CD4-positive, alpha-beta T cell treated with Interleukin-1 beta for 1 hour (primary cell): ENCODE measurements at places on chromosomes 3 and 15.

DNA sequence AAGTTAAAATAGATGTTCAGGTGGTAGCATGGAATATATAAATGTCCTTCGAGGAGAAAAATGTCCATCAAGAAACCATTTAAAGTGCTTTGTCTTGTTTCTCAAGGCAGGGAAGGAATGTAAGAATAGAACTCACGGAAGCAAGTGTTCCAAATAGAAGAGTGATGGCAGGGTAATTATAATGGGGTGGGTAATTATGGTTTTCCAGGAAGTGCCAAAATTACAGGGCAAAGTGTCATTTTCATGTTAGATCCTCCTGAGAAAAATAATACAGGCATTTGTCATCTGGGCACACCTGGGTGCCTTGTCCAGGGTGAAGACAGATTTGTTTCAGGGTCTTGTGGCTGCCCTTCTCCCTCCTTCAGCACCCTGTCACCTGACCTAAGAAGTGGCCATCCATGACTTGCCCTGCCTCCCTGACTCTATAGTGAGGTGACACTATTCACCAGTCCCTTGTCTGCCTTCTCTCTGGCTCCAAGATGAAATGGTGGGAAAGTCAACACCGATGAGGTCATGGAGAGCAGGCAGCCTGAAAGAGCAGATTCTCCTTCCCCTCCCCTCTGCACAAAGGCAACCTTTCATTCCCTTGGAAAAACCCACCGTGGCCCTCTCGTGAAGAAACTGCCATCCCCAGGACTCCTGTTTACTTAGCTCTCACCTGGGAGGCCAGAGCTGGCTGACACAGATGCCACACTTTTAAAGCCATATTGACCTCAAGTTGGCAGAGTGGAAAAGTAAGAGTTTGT is 45.1 kb upstream of the AMOTL2 start:
- DNase-seq, result no peak

- DNase-seq, result no peak
Measured at GRCh38 chr15:73882761-73883419, 9.5 kb downstream of the TBC1D21 start.

DNA sequence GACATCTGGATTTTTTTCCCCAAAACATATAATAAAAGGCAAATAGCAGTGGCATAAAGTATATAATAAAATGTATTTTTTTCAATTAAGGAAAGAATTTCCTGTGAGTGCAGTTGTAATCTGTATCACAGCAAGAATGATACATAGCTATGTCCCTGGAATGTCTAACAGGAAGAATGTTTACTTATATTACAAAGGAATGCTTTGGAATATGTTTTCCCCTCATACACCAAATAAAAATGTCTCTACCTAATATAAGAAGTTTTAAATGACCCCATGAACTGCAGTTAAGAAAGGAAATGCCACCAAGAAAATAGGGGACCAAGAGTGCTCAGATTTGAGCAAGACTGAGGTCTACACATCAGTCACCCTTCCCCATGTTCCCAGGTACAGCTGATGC is 38.0 kb upstream of the ATP11B start:
- no peak for DNase-seq

- peak; percentile 63 for DNase-seq
Measured at GRCh38 chr3:51434746-51435327, 43.8 kb downstream of the RBM15B start.

GRCh38 chr15:70947351-70948335 is 55.0 kb downstream of the LRRC49 start:
- no peak for DNase-seq

DNA sequence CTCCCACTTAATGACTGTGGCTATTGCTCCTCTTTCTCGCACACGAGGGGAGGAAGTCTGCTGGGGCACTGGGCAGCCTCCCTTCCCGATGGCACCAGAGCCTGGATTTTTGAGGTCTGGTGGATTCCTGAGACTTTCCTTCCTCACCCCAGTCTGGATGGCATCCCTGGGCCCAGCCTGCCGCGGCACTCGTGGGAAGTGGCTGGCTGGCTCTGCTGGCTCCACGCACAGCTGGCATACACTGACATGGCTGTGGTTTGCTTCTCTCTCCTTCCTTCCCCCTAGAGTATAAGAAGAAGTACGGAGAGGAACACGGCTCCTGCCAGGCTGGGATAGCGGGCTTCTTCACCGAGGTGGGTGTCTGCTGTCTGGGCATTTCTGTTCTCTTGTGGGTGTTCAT is 319.8 kb upstream of the LRRFIP2 start:
- DNase-seq, result no peak

- no peak for DNase-seq
Measured at GRCh38 chr3:94460931-94461330, 398.1 kb downstream of the NSUN3 start.

DNA sequence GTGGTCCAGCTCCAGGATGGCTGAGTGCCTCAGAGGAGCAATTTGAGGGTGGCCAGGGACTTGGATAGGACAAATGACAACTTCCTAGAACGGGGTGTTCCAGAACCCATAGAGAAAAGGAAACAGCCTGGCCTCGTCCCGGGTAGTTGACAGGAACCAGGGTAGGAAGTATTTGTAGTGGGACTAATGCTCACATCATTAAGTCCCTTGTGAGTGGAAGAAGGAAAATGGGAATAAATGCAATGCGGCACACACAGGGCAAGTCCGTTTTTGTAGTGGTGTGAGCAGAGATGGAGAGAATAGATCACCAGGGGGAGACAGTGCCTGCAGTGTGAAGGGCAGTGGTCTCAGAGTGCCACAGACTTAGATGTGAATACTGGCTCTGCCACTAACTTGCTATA is 19.6 kb downstream of the TIMP4 start:
- no peak for DNase-seq

DNA sequence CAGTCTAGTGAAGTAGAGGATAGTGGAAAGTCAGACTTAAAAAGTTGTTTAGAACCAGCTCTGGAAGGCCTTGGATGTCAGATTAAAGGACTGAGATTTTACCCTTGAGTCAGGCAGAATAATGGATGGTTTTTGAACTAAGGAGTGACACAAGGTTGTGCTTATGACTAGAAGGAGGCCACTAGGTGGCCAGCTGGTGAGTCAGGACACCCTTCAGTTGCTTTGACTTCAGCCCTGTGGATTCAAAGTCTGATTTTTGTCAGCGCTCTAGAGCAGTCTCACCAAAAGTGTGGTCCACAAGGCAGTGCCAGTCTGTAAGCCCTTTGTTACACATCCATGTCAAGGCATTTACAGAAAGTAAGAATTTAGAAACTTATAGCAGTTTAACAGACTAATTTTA is 3.8 kb upstream of the GABPB1 start:
- peak; percentile 31 for DNase-seq

GRCh38 chr3:119856695-119857094 is 74.8 kb downstream of the NR1I2 start:
- DNase-seq, result no peak

- DNase-seq, result no peak
Measured at GRCh38 chr15:59296181-59296617, 76.5 kb downstream of the MYO1E start.

DNA sequence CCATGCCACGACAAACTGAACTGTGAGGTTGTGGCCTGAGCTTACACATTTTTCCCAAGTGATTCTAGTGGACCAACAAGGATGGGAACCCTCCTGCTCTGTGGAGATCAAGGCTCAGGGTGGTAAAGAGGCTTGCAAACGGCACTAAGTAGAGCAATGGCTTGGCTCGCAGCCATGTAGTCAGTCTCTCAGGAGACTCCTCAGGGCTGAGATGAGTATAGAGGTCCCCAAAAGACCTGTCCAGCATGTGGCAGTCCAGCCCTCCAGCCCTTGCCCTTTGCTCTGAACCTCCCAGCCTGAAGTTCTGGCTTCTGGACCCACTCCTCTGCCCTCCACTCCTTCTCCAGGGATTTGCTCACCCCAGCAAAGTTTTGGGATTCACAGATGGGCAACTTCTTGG is 8.3 kb upstream of the CAMP start:
- no peak for DNase-seq

DNA sequence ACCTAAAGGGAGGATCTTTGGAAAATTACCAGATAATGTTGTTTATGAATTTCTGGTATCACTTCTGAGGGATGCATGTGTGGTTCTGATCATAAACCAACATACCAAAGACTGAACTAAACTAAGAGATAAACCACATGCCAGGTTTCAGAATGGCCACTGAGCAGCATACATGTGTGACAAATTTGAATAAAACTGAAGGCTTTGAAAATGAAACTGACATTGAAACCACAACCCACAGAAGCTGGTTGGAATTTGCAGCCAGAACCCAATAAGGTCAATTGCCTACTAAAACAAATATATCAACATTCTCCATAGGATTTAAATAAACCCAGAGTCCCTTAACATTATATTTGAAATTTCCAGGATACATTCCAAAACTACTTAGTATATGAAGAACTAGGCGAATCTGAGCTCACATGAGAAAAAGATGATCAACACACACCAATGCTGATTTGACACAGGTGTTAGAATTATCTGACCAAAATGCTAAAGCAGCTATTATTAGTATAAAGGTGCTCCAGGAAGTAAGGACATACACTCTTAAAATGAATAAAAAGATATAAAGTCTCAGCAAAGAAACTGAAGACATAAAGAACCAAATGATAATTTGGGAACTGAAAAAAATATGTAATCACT is 125.0 kb downstream of the ZNF280D start:
- no peak for DNase-seq

DNA sequence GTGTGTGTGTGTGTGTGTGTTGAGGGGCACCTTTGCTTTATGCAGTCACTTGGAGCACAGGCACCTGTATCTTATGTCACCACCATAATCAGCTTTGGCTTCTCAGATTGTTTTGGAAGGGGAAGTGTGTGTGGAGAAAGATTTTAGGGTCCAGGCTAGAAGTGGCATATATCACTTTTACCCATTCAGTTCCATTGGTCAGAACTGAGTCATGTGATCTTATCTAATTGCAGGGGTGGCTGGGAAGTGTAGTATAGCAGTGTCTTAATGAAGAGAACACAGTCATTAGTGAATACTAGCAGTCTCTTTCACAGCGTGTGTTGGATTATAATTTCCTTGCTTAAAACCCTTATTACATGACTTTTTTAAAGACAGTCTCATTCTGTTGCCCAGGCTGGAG is 20.6 kb downstream of the NCK1 start:
- DNase-seq, result no peak

DNA sequence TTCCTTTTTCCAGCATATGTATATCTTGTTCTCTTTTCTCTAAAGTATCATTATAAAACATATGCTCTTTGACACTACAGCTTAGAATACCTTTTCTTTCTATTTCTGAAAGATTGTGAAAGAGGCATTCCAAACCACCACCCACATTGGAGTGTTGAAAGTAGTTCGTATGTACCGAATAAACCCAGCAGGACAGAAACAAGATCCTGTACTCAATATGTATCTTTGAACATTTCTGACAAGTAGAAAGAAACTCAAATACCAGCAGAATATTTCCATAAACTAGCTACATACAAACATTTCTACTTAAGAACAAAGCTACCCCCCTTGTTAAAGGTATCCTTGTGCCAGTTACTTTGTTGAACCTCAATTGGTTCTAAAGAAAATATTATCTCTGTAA is 415.3 kb upstream of the ALCAM start:
- no peak for DNase-seq

GRCh38 chr3:137332297-137332696 is 374.5 kb downstream of the IL20RB start:
- DNase-seq, result no peak

DNA sequence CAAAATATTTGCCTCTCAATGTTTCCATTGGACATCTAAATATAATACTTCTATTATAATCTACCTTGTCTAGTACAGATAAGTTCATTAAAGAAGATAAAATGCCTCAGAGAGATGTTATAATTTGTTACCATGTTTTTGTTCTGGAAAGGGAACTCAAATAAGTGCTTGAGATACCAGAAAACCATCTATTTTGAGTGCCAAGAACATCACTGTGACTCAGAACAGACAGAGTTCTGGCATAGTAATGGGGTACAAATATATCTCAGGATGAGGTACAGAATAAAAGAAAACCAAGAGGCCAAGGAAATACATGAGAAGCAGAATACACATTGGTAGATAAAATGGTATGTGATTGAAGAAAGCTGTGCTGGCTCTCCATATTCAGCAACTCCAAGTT is 58.9 kb downstream of the IMPG2 start:
- no peak for DNase-seq

DNA sequence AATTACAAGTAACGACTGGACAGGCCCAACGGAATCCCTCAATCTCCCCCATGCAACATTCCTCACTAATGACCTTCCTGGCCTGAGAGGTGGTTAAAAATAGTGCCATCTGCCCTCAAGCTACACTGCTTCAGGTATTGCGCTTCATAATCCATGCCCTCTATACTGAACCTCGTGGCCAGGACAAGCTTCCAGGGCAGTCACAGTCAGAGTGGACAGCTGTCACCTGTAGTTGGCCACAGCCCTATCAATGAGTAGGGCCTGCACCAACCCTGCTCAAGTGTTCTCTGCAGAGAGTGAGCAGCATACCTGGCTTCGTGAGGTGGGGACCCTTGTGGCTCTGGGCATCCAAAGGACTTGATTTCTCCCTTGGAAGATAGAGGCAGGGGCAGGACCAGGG is 46.9 kb upstream of the SEMA4B start:
- DNase-seq, result no peak

DNA sequence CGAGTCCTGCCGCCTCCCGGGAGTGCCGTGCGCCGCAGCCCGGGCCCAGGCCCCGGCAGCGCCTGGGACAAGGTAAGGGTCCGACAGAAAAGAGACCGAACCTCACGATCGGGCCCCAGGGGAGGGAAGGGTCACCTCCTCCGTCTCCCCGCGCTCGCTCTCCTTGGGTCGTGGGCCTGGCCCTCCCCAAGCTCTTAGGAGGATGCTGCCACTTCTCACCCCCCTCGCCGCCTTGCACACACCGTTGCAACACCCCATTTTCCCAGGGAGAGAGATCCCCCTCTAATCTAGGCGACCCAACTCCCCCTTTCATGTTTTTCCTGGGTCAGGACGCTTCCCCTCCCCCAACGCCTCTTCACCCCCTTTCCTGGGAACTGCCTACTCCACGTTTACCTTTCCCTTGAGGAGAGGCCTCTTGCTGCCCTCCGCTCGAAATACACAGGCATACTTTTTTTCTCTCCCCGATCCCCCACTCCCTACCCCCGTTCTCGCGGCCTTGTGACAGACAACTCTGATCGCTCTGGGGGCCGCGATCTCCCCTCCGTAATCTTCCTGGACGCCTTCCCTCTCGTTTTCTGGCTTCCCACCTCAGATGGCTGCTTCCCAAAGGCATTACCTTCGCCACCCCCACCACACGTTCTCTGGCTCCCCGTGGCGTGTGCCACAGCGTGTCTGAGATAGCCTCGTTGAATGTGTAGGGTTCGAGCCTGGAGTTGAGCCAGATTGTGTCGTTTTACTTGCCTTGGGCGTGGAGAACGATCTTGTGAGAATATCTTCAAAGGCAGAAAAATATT is 688 bp downstream of the SETD5 start:
- peak; percentile 31 for DNase-seq

- no peak for DNase-seq
Measured at GRCh38 chr15:84400820-84401219, 165.2 kb downstream of the GOLGA6L4 start.
